ENCODE measurements at places on chromosomes 1 and 21.

DNA sequence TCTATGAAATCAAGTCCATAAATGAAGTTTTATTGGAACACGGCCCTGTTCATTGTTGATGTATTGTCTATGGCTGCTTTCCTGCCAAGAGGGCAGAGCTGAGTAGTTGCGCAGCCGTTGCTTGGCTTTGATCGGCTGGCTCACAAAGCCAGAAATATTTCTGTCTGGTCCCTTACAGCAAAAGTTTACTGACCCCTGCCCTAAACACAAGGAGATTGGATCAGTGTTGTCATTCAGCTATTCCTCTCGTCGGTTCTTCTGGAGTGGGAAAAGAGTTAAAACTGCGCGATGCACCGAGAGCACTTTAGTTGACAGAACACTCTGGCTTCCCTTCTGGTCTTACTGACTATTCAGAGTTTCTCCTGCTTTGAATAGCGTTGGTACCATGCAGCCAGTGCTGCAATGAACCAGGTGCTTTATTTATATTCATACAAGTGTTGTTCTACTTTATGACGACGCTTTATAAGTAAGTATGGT lies 868 bp downstream of the ZBTB40 start:
- DNase-seq: no peak

- DNase-seq: no peak
These were observed 15.6 kb upstream of the CA6 start for GRCh38 chr1:8930116-8930515.

- DNase-seq: no peak
These were observed 4.9 kb downstream of the CROCC start for GRCh38 chr1:16926491-16927073.

- no peak for DNase-seq
These were observed 112.3 kb upstream of the IFFO2 start for GRCh38 chr1:19068639-19069276.
